Esophagus (tissue), 2 donors: ENCODE measurements at places on chromosomes 7 and 10. TPM values are rescaled to one million over a fixed set of nuclear protein-coding genes. Genes with fewer than 3 reads are reported as not detected.

Gene CYP26A1
- not detected for polyA plus RNA-seq

Gene RBP4
- 0.14 TPM for polyA plus RNA-seq

Gene NPC1L1
- polyA plus RNA-seq = 0.65 TPM

Gene ZNRF2
- 7.9 TPM for polyA plus RNA-seq

Gene CPVL
- 9.5 TPM for polyA plus RNA-seq

Gene ATAD1
- polyA plus RNA-seq = 7.2 TPM

Gene NPY
- 1.7 TPM for polyA plus RNA-seq

Gene NUP205
- polyA plus RNA-seq = 30.6 TPM

Gene TRPV5
- polyA plus RNA-seq = not detected

Gene ZFYVE27
- 14.3 TPM for polyA plus RNA-seq

Gene AP5Z1
- 34.5 TPM for polyA plus RNA-seq

Gene VSTM4
- 0.31 TPM for polyA plus RNA-seq

Gene ADRB1
- polyA plus RNA-seq = 0.46 TPM

Gene MGMT
- polyA plus RNA-seq = 13.0 TPM

Gene CRPPA
- polyA plus RNA-seq = 0.22 TPM
